KG1 (cell line): ENCODE measurements at places on chromosomes 1 and 21.

DNA sequence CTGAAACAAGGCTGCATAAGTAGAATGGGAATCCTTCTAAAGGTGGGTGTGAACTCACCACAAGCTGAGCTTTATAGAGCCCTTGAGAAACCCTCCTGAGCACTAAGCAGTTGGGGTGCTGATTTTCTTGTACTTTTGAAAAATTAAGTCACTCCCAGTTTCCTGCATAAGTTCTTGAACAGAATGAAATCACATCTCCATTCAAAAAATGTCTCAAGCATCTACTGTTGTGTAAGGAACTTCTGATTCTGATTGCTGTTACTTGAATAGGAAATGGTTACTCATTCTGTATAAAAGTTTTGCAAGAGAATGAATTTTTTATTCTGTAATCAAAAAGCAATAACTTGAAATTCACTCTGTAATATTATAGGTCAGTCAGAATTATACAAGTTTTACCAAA lies 50.8 kb upstream of the WNT2B start:
- no peak for DNase-seq

DNA sequence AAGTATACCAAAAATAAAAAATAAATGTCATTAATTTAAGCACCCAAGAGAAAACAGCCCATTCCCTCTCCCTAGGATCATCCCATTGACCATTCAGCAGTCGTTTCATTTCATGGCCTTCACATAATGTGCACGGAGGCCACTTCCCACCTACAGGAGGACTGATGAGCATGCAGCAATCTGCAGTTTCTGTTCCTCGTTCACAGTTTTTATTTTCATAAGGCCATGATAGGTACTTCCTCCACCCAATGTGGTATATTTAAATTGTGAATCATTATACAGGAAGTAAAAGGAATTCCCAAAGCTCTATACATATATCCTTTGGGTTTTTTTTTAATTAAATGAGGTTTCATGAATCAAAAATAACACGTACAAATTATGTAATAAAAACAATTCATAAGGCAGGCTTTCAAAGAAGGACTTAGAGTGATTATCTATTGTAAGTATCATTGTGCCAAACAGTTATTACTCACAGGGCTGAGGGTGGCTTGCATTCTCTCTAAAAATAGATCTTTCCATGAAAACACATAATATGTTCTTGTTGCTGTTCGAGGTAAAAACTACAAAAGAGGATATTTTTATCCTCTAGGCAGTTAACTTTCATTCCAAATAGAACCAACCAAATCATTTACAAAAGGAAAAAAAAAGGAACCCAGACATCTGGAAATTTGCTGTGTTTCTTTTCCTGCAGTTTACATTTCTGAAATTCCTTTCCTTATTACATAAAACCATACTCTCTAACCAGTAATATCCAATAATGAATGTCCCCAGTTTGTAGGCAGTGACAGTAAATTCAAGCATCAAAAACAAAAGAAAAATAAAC lies 27.5 kb upstream of the SLC44A3 start:
- DNase-seq, result no peak

- no peak for DNase-seq
Measured at GRCh38 chr1:109885589-109885988, 25.1 kb upstream of the CSF1 start.

DNA sequence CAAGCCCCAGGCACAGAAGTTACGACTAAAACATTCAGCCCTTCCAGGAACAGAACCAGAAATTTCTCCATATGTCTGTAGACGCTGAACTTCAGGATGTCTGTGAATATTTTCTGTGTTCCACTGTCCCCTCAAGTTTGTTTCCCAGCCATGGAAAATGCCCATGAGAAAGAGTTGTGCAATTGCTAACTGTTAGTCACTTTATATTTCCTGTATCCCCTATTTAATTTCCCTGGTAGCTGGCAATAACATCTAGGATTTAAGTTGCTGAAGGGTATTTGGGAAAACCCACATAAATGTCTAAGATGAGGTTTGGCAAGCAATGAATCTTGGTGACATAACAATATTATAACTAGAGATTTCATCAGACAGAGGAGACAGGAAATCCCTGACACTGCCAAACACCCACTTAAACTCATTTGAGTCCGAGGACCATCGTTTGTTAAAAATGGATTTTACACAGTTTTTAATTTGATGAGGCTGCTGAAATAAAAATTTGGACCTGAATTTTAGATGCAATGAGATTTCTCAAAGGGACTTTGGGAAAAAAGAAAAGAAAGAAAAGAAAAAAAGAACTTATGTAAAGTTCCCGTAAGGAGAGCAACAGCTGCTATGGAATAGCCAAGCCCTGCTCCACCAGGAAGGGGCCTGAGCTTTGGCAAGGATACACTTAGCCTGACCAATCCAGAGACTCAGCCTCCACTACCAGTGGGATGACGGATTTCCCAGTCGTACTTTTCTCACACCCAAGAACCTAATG lies 21.8 kb upstream of the ERRFI1 start:
- no peak for DNase-seq

DNA sequence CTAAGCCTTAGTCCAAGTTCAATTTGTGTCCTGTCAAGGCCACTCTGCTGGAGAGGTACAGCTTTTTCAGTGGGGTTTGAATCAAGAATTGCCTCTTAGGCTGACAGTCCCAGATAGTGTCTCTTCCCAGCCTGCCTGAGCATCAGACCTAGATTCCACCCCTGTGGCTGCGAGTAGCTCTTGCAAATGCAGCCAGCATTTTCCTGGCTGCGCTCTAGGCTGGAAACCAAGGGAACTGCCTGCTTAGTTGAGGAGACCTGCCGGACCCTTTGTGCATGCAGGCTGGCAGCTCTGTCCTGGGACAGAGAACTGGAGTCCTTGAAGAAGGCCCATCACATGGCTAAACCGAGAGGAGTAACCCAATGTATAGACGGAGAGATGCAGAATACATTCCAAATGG lies 293.7 kb downstream of the PCP4 start:
- no peak for DNase-seq

DNA sequence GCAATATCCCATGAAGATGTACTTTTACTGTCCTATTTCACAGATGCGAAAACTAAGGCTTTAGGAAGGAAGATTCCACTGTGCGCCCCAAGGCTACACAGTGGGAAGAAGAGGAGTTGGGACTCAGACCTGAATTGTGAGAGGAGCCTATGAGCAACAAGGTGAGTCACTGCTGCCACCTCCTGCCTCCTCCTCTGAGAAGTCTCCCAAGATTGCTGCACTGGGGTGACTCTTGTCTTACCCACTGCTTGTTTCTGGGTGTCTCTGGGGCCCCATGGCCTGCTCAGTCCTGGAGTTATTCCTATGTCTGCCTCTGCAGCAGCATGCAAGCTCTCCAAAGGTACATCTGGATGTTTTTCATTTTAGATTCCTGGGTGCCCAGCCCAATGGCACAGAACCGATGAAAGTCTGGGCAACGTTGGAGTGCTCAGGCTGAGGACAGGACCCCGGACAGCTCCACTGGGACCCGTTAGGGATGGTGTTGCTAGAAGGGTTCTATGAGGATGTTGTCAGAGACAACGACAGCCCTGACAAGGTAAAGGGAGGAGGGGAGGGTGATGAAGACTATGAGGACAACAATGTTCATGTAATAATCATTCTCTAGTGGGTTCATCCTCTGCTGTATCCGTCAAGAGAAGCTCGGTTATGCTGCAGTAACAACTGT lies 11.0 kb upstream of the C1QA start:
- DNase-seq, result no peak

GRCh38 chr1:9687120-9687873 lies 35.8 kb downstream of the PIK3CD start:
- DNase-seq, result no peak

- no peak for DNase-seq
Measured at GRCh38 chr1:1858382-1859086, 32.4 kb downstream of the GNB1 start.

- peak; percentile 40 for DNase-seq
Measured at GRCh38 chr21:31087639-31088473, 49.6 kb upstream of the KRTAP19-8 start.

- DNase-seq, result no peak
Measured at GRCh38 chr1:119797162-119797561, 14.1 kb downstream of the REG4 start.

GRCh38 chr1:10717296-10718082 lies 79.0 kb downstream of the CASZ1 start:
- DNase-seq, result no peak

GRCh38 chr1:23999156-23999671 lies 19.1 kb upstream of the SRSF10 start:
- DNase-seq, result no peak

- no peak for DNase-seq
Measured at GRCh38 chr1:170355267-170355801, 176.6 kb upstream of the GORAB start.

- no peak for DNase-seq
Measured at GRCh38 chr21:36076878-36077655, 7.2 kb downstream of the CBR1 start.

DNA sequence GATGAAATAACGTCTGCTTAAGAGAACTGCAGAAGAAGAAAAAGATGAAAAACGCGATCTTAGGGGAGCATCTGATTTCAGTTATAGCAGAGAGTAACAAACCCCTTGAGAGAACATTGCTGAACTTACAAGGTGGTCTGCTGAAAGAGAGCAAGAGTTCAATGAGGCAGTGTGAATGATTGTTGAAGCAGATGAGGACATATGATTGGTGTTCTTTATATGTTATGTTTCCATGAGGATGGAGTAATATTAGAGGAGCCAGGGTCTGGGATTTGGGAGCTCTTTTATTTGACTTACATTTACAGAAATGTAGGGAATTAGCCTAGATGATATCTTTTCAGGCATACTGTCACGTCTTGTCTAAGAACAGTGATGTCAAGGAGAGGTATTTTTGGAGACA lies 1302.0 kb downstream of the KCNT2 start:
- DNase-seq, result no peak

- DNase-seq, result no peak
Measured at GRCh38 chr21:36422279-36423098, 37.3 kb downstream of the CHAF1B start.

DNA sequence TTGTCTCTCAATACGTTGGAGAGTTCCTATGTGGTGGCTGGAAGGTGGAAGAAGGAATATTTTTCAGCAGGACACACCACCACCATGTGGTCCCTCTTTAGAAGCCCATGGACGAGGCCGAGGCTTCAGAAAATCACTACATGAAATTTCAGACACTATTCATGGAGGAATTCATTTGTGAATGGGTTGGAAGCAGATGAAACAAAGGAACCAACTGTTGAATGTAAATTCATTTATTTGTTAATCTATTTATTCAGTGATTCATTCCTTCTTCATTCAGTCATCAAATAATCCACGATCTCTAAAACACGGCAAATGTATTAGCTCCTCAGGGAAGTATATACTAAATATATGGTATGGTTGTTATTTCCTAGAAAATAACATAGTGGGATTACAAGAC lies 12.2 kb downstream of the SLC35F3 start:
- no peak for DNase-seq

DNA sequence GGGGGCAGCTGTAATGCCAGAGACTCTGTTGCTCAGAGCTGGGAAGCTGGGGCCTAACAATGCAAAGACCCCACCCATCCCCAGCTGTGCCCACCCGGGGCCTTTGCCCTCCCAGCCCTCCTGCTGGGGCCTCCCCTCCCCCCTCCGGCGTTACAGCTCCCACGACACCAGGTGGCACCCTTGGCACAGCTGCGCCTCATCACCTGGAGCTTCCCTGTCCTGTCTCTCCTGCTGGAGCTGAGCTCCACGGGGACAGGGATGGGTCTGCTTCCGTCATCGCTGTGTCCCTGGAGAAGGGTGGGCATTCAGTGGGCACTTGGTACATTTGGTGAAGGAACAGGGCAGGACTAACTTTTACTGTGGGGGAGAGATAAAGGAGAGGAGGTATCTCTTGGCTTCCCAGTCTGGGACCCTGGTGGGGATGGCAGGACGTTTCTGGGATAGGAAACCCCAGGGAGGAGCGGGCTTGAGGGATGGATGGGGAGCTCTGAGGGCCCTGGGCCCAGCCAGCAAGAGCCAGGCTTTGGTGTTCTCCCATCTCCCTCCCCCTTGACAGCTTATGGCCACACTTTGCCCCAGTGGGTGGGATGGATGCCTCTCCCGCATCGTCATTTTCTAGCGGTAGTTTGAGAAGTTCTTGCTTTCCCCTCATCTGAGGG lies 453.2 kb downstream of the PTPRU start:
- DNase-seq, result no peak

GRCh38 chr1:66360285-66360724 lies 173.6 kb upstream of the SGIP1 start:
- DNase-seq, result no peak

DNA sequence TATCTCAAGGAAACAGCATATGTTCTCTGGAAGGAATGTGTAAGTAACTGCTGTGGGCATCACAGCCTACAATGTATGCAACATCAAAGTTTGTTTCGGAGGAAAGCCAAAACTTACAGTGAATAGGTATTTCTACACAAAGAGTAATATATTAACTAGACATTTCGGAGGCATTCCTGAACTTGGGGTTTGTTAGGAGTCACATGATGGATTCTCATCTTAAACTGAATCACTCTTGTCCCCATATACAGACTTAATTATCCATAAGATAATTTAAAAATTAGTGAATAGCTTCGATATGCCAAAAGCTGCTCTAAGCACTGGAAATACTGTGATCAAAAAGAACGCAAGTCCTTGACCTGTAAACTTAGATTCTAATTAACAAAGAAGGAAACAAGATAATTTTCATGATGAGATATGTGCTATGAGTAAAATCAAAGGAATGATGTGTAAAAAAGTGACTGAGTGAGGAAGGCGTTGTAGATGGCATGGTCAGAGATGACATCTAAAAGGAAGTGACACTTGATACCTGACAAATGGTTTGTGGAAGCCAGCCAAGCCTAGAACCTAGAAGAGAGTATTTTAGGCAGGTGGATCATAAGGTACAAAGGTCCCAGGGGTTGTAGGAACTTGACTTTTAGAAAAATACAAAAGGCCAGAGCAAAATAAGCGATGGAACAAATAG lies 273.1 kb downstream of the MRPL39 start:
- DNase-seq, result no peak

GRCh38 chr1:168514455-168514854 lies 29.3 kb downstream of the XCL2 start:
- DNase-seq, result no peak

- no peak for DNase-seq
Measured at GRCh38 chr1:171654201-171654941, 1.9 kb upstream of the MYOC start.

- DNase-seq, result no peak
Measured at GRCh38 chr1:7565099-7565750, 205.9 kb upstream of the VAMP3 start.

- no peak for DNase-seq
Measured at GRCh38 chr1:51305371-51305823, 25.0 kb downstream of the TTC39A start.
